ENCODE measurements at places on chromosomes 1 and 21. TPM values are rescaled to one million over a fixed set of nuclear protein-coding genes. Genes with fewer than 3 reads are reported as not detected.

LRRC38 gene
- total RNA-seq: not detected

ZBED6 gene
- 56.8 TPM for total RNA-seq

OPRD1 gene
- not detected for total RNA-seq

LGALS8 gene
- 81.7 TPM for total RNA-seq

FAM3B gene
- not detected for total RNA-seq

BOLA1 gene
- 7.4 TPM for total RNA-seq

TMEM167B gene
- 10.8 TPM for total RNA-seq

EVA1C gene
- 34.9 TPM for total RNA-seq

PDE4DIP gene
- total RNA-seq: 30.9 TPM

SELP gene
- 2.8 TPM for total RNA-seq
